ENCODE measurements at places on chromosomes 7 and 10.

DNA sequence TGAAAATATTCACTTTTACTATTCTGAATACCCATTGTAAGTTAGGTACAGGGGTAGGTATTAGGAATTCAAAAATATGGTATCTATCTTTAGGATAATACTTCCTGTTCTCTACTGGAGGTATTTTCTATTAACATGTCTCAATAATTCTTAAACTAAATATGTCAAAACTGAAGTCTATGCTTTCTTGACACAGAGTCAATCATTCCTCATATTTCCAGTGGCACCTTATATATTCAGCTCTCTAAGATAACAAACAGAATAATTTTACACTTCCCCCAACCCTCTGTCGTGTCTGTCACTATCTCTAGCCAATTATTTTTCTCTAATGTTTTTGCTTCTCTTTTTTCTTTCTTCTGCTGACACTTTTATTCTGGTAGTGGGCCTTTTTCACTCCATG lies 138.9 kb downstream of the TMEM26 start:
- no peak for DNase-seq

DNA sequence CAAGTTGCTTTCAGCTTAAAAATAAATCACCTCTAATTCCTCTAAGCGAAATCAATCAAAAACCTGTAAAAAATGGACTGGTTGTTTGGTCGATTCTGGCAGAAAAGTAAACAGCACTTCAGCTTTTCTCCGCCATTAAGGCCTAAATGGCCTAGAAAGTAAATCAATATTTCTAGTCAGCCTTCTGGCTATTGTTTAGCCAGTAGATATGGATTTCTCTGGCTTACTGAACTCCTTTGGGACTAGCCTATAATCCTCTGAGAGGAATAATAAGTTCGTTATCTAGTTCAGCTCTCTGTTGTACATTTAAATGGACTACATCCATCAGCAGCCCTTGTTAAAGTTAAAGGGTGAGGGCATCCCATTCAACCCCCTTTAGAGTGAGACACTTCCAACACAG lies 400.1 kb upstream of the ETV1 start:
- DNase-seq = no peak

DNA sequence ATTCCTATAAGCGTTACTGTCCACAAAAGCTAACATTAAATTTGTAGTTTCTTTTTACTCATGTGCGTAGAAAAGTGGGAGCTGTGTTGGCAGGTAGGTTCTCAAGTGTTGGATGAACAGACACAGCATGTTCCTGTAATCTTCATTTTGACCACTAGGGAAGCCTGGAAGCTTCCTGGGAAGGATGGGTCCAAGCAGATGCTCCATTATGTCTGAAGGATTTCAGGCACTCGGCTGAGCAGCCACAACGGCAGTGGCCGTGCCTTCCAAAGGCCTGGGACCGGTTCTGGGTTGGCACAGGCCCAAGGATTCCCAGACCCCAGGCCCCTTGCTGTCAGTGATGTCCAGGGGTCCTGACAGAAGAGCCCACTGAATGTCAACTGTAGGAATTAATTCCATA lies 386.3 kb downstream of the TNS3 start:
- DNase-seq = no peak

DNA sequence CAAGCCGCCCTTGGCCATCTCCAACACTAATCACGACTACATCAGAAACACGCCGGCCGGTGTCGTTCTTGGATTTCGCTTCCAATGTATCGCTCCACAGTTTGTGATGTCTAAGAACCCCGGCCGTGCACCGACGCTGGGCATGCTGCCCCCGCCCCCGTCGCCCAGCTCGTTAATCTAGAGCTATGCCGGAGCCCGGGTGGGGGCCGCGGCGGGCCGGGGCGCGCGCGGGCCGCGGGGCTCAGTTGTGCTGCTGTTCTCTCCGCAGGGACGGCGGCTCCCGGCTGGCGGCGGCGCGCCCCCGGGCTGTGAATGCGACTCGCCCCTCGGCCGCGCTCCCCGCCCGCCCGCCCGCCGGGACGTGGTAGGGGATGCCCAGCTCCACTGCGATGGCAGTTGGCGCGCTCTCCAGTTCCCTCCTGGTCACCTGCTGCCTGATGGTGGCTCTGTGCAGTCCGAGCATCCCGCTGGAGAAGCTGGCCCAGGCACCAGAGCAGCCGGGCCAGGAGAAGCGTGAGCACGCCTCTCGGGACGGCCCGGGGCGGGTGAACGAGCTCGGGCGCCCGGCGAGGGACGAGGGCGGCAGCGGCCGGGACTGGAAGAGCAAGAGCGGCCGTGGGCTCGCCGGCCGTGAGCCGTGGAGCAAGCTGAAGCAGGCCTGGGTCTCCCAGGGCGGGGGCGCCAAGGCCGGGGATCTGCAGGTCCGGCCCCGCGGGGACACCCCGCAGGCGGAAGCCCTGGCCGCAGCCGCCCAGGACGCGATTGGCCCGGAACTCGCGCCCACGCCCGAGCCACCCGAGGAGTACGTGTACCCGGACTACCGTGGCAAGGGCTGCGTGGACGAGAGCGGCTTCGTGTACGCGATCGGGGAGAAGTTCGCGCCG lies 1.9 kb downstream of the VWC2 start:
- peak; percentile 65 for DNase-seq

- DNase-seq = no peak
Measured at GRCh38 chr10:94274142-94274787, 88.5 kb downstream of the NOC3L start.
